NCI-H1436 (cell line): ENCODE measurements at places on chromosomes 11 and 22.

GRCh38 chr11:33590441-33590840 lies 110.2 kb downstream of the C11orf91 start:
- no peak for DNase-seq

DNA sequence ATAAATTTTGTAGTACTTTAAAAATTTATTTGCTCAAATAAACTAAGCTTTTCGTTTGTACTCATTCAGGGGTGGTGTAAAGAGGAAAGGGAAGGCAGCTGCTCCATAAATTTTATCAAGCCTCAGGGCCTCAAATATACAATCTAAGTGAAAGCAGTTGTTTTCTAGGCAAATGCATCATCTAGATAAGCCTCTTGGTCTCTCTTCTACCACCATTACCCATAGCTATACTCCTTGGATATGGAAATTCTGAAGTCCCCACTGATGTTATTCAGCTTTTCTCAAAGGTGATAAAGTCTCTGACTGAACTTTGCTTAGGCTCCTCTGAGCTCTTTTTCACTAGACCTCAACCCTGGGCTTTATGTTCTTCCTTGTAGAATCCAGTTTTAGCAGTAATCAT lies 1313.1 kb downstream of the JRKL start:
- no peak for DNase-seq

GRCh38 chr11:60310407-60310998 lies 16.6 kb upstream of the MS4A6E start:
- no peak for DNase-seq

GRCh38 chr22:20180640-20181039 lies 29.8 kb upstream of the CCDC188 start:
- DNase-seq = no peak

DNA sequence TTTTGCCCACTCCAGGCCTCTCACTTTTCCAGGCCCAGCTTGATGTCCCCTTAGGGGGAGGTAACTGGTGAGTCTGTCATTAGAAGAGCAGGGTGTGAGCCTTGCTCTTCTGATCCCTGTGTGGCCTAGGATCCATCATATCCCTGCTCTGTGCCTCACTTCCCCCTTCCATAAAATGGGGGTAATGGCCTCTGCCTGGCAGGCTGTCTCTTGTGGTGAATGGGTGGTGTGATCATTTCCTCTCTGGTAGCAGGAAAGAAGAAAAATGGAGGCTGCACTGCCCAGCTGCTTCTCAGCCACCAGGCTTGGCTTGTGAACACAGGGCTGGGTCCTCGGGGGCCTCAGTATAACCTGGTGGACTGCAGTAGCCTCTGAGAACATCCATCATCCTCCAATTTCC lies 5.6 kb downstream of the ARHGEF17 start:
- DNase-seq = no peak
